ENCODE measurements at places on chromosomes 7 and 10.

- DNase-seq = no peak
Measured at GRCh38 chr10:104080762-104081161, 4.9 kb downstream of the COL17A1 start.

GRCh38 chr10:10160821-10161312, 856.8 kb upstream of the CELF2 start:
- no peak for DNase-seq

- no peak for DNase-seq
Measured at GRCh38 chr7:28661826-28662595, 249.7 kb downstream of the CREB5 start.

- DNase-seq = no peak
Measured at GRCh38 chr7:33616752-33617151, 288.6 kb upstream of the BMPER start.

DNA sequence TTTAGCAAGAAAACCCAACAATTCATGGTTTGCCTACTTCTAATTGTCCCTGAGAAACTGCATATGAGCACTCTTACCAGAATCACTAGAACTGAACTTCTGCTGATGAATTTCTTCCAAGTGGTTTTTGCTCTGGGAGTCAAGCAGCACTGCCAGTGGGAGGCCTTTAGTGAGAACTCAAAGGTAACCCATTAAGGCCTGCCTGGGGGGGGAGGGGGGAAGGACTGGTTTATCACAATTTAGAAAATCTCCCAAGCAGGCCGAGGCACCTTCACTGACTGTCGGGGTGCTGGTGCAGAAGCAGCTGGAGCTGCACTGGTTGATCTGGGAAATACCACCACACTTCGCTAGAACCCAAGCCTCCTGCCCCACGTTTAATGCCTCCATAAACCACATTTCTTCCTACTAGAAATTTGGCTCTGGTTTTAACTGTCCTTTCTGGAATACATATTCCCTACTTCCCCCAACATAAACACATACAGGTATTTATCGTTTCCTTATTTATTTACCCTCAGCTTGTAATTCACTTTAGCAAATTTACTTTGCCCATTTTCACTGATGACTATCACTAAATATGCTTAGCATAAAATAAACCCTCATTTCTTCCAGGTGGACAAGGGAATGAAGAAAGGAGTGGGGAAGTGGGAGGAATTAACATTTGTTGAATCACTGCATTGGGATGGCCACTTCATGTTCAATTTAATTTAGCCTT, 14.2 kb downstream of the ANK3 start:
- DNase-seq = no peak

DNA sequence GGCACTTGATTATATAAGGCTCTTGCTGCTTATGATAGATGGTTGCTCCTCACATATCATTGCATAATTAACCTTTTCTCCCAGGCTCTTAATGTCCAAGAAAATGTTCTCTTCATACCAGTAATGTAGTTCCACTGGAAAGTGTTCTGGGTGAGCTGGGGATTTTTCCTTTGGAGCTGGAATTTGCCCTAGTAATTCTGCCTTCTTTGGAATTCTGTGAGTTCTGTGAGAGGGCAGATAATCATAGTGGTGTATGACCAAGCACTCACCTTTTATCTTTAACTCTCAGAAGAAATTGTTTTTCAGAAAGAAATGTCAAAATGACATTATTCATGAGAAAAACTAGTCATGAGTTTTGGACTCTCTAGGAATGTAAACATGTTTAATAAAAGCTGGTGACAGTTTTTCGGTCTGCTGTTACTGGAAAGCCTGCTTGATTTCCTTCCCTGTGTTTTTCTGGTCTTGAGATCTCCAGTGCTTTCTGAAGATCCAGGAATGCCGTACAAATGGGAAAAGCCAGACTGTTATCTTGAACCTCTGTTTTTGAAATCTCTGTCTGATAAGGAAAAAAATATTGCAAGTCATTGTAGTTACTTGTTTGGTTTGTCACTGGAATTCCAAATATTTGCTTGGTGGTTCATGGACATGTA, 148.3 kb upstream of the PRPS1L1 start:
- DNase-seq = no peak

DNA sequence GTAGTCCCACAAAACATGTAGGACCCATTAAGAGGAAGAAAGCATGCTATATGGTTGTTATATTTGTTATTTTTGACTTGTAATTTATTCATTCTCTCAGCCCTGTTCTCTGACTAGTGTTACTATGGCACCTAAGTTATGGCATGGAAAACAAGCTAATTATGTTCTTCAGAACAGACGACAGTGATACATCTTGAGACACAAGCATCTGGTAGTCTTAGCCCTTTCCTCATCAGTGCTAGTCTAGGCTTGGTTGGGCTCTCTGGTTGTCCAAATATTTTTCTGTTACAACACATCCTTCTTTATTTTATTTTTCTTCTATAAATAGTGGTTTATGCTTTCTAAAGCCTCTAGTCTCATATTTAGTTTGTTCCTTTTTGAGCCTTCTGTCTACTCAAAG, 308.3 kb upstream of the KAT6B start:
- no peak for DNase-seq

DNA sequence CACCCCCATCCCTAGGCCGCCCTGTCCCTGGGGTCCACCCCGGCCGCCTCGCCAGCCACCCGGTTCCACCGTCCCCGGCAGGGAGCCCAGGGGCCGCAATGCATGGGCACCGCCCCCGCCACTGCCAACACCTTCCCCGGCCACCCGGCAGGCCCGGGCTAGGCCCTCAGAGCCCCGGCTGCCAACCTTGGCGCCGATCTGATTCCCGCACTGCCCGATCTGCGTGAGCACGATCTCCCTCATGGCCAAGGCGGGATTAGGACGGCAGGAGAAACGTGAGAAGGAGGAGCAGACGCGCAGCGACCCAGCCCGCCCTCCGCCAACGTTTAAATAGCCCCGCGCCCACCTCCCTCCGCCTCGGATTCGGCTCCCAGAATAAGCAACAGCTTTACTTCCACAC, at the start of gene TUBB8:
Gene TUBB8 (minus strand): TSS at position 301 of the 400 bp plus-strand sequence. CDS start 58 bp downstream, at position 243.
- no peak for DNase-seq

DNA sequence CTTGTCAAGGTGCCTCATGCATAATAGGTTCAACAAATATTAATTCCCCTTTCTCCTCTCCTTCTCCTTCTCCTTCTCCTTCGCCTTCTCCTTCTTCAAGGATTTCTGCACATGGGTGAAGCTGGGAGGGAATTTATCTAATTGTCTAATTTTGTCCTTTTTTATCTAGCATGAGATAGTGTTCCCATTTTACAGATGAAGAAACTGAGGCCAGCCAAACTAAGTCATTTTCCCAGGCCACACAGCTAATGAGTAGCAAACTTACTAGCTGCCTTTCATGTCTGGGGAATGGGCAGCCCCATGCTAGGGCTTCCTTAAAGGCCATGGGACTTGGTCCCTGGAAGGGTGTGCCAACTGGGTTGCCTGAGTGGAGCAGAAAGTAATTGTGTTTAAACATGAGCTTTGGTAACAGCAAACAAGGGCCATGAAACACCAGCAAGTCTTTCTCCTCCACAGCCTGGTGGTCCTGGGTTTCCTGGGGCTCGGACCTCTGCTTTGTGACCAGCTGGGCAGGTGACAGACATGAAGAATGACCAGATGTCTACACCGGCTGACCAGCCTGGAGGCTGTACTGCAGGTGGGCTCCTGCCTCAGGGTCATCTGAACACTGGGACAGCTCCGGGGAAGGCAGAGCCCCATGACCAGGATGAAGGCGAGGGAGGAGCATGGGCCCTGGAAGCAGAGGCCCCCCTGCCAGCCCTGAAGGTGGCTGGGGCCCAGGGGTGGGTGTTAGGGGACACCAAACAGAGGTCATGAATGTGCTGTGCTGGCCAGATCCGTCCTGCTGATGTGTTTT, 138.0 kb downstream of the PTPN20 start:
- DNase-seq = no peak

DNA sequence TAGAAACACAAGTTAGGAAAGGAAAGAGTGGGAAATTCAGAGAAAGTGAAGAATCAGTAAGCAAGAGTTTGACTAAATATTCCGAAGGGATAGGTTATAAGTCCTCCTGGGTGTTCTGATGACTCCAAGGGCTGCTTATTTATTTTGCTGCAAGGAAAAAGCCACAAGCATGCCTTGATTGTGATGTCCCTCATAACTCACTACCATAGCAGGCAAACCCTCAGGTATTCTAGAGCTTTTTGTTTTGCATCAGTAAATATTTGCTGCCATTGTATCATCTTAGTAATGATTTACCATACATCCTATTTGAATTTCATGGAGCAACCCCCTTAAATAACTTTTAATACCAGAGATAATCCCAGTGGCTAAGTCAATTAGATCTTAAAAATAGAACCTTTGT, 688.1 kb downstream of the SUGCT start:
- no peak for DNase-seq

DNA sequence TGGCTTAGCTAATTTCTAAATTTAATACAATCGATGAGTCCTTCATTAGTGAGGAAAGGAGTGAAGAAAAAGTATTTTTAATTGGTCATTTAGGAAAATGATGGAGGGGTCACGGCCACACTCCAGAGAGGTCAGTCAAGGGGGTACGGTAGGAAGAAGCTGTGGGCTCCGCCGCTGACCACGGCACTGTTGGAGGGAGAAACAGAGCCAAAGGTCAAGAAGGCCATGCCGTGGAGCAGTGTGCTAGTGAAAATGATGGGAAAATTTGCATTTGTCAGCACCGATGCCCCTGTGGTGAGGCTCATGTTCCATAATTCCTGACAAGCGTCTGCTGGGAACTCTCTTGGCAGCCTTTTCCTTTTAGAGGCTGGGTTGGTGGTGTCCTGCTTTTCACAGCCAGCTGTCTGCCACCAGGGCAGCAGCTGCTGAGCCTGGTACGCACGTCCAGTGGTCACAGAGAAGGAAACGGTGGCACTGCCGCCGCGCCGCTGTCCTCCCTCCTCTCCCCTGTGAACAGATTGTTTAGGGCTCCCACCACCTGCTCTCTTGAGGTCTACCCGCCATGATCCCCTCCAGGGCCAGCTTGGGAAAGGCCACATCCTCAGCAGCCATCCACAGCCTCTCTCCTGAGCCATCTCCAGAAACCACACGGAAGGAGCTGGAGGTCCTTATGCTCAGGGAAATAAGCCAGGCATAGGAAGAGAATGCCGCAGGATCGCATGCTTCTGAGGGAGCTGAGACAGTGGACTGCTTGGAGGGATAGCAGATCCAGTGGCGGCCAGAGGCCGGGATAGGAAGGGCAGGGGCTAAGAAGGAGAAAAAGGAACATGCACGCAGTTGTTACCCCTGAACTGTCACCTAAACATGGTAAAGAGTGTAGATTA, 263.7 kb upstream of the PPP2R2D start:
- no peak for DNase-seq

DNA sequence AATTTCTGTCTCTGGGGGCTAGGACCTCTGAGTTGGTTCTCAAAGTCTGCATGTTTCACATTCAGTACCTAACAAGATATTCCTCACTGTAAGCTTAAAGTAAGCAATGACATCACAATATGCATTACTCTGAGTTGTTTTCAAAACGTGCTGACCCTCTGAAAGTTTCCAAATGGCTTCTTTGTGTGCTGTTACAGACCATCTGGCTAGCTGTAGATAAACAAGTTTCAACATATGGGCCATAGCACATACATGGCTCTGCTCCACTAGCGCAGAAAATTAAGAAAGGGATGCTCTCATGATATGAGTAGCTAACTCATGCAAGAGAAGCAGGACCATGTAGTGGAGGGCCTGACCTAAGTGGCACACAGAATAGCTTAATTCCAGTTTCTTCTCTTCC, 119.0 kb downstream of the HTR7 start:
- DNase-seq = no peak

- DNase-seq = no peak
Measured at GRCh38 chr7:132783824-132784223, 207.6 kb upstream of the PLXNA4 start.

Measured in activated CD4-positive, alpha-beta T cell treated with anti-CD3 and anti-CD28 coated beads for 4 hours (primary cell).